ENCODE measurements at places on chromosomes 4 and X.
A peak's percentile ranks its signal among the peaks of the same experiment; 100 is the strongest.

GRCh38 chr4:72571337-72571736 is 2.3 kb upstream of the ADAMTS3 start:
- no peak for DNase-seq

- DNase-seq: peak; percentile 72
Observed at GRCh38 chrX:153032397-153033118, 23.7 kb upstream of the PNMA3 start.

DNA sequence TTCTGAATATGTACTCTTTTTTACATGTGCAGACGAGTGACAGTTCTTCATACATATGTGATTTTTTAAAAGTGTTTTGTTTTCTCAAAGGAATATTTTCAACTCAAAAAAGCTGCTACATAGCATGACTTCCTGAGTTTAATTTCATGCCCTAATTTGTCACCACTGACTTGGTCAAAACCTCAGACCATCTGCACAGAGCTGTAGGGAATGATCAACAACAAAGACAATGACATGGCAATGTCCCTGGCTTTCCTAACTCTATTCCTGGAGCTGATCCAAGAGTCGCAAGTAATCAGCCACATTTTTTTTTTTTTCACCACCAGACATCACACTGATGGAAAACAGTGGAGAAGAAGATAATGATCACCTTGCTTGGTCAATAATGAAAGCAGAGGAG is 97.7 kb downstream of the TMA16 start:
- DNase-seq: no peak

DNA sequence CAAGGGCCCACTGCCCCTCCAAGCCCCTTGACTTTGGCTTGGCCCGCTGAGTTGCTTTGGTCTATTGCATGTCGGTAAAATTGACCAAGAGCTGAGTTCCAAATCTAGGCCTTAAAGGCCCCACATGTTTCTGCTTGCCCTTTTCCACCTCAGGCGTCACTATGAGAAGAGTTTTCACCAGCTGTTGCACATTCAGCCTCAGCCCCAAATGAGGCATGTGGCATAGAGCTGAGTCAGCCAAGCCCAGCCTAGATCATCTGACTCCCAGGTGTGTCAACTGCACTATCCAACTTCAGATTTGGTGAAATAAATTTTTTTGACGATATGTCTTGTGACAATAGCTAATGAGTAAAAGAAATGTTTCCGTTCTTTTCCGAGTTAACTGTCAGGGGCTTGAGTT is 424.5 kb upstream of the FAM47C start:
- DNase-seq: no peak

- peak; percentile 35 for DNase-seq
Observed at GRCh38 chrX:24395775-24396174, 35.3 kb downstream of the SUPT20HL1 start.

GRCh38 chrX:57406149-57406548 is 119.6 kb downstream of the FAAH2 start:
- DNase-seq: no peak

- no peak for DNase-seq
Observed at GRCh38 chr4:153176938-153177337, 27.3 kb upstream of the TRIM2 start.

GRCh38 chr4:121477079-121477478 is 96.3 kb upstream of the QRFPR start:
- no peak for DNase-seq

DNA sequence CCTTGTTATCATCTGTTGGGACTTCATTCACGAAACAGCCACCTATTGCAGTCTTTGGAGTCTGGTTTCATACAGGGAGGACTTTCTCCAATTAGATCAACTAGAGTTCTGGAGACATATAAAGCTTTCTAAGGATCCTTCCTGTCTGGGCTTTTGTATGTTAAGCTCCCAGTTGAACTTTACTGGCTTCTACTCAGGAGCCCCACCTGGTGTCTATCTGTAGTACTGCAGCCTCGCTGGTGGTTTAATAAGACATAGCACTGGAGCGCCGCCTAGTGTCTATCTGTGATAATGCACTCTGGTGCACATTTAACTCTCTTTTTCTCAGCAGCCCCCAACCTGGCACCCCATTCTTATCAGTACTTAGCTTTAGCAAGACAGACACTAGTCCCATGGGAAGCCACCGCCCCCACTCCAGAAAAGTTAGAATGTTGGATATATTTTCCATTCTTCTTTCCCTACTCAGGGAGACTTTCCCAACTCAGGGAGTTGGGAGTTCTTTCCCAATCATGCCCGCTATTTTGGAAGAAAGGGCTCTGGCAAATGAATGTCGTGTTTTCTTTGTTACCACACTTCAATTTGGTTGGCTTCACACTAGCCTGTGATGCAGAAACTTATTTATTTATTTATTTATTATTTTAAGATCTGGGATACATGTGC is 36.9 kb upstream of the SYTL4 start:
- peak; percentile 88 for DNase-seq

DNA sequence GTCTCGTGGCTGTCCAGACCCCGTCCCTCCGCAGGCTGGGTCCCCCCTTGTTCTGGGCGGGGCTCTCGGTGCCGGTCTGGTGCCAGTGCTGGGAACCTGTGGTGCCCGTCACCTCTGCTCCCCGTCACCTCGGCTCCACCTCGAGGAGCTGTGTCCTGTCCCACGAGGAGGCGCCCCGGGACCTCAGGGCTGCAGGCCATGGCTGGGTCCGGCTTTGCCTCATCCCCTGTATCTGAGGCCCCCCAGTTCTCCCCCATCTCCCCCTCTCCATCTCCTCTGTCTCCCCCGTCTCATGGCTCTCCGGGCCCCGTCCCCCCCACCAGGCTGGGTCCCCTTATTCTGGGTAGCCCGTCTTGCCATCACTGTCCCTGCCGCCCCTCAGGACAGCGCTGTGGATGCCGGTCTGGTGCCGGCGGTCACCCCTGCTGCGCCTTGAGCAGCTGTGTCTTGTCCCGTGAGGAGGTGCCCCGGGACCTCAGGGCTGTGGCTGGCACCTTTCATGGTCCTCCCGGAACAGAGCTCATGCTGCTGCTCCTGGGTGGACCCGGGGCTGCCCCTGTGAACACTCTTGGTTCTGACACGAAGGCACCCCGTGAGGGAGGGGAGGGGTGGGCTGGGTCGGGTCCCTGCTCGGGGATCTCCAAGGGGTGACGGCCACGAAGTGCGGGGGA is 13.4 kb upstream of the GTPBP6 start:
- no peak for DNase-seq

DNA sequence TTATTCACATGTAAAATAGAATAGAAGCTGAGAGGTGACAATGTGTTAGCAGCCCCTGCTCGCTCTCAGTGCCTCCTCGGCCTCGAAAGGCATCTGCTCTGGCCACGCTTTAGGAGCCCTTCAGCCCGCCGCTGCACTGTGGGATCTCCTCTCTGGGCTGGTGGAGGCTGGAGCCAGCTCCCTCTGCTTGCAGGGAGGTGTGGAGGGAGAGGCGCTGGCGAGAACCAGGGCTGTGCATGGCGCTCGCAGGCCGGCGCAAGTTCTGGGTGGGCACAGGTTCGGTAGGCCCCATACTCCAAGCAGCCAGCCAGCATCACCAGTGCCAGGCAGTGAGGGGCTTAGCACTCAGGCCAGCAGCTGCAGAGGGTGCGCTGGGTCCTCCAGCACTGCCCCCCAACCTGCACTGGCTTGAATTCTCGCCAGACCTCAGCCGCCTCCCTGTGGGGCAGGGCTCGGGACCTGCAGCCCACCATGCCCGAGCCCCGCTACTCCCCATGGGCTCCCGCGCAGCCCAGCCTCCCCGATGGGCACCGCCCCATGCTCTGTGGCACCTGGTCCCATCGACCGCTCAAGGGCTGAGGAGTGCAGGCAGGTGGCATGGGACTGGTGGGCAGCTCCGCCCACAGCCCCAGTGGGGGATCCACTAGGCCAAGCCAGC is 1346.7 kb upstream of the IGFBP7 start:
- no peak for DNase-seq

DNA sequence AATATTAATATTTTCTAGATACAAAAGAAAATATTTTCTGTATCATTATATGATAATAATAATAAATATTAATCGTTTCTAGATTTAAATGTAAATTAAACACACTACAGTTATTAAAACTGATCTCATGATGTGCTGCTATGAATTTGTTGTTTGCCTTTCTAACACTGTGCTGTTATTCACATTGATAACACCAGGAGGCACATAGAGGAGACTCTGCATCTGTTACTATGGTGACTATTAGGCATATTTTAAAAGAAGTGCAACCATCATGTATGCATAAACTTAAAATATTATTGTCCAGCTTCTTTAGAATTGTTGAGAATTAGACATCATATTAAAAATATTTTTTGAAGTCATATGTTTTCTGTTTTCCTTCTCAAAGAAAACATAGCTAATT is 11.8 kb upstream of the PDGFC start:
- no peak for DNase-seq

DNA sequence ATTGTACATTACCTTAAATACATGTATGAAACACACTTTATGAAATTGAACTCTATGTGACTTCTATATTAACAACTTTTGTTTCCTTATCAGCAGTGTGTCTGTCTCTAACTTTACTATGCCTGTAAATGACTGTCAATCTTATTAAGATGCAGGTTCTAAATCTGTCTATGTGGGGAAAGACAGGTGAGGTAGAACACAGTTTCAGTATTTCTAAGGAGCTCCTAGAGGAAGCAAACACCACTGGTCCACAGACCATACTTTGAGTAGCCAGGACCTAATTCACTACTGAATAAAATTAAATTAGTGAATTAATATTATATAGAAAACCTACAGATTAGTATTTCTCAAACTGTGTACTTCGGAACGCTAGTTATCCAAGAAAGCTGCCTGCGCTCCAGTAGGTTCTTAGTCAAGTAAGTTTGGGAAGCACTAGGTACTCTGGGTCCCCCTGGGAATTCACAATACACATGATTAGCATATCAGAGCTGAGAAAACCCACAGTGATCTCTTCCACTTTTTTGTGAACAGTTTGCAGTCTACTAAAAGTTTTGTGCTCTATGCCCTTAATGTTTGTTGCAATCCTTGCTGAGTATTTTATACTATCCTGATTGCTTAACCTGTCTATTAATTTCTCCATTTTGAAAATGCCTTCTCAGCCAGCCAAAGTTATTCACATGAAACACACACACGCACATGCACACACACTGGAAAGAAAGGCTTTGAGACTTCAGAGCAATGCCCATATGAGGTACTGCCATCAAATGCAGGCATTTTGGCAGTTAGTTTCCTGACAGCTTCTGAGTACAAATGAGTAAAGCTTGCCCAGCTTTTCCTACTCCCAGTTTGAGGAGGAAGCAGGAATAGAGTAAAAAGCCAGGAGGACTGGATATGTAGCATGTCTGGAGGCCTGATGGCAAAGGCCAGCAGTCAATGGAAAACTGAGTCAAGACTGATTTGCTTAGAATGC is 133.6 kb upstream of the CPEB2 start:
- DNase-seq: no peak

GRCh38 chr4:3527914-3528876 is 4.0 kb downstream of the LRPAP1 start:
- DNase-seq: no peak

GRCh38 chr4:36332023-36332781 is 50.8 kb downstream of the DTHD1 start:
- peak; percentile 26 for DNase-seq

DNA sequence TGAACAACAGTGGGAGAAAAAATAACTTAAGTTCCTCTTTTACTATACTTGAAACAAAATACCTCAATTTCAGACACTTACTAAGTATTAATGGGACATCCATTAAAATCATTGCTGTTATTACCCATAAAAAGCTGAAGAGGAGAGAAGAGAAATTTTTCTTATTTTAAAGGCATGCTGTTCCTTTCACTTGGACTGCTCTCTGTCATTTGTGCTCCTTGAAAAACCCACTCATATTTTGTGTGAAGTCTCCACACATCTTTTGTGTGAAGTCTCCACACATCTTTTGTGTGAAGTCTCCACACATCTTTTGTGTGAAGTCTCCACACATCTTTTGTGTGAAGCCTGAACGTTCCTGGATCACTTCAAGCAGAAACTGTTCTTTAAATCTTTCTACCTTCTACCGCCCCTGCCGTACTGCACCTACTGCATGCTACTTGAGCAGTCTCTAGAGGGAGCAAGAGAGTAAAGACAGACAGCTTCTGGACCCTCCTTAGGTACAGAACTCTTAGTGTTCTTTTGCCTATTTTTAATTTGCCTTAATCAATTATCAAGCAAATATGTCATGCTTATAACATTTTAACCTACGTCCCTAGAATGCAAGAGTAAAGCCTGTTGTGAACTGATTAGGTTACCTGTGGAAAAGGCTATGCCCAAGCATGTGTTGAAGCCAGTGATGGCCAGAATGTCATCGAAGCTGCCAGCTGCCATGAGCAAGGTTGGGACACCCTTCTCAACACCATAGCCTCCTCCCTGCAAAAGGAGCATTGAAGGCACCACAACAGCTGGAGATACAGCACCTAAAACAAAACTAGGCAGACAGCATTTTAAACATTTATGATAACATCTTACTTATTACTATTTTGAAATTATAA is 27.1 kb upstream of the SLC9B1 start:
- DNase-seq: peak; percentile 34

DNA sequence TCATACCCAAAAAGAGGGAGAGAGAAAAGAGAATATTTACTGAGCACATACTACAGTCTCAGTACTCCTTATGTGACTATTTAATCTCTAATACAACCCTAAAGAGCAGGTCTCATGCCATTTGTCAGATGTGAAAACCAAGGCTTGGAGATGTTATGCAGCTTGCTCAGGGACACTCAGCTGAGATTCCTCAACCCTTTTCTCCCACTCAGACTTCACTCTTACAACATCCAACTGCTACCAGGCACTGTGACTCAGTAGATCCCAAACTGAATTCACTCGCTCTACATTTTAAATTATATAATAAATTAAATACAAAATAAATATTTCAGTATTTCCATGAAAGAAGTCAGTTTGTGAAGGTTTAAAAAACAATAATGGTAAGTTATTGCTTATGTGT is 53.7 kb downstream of the TSPAN5 start:
- DNase-seq: no peak

- DNase-seq: no peak
Observed at GRCh38 chr4:22650771-22651170, 42.0 kb upstream of the GBA3 start.
